ENCODE measurements at places on chromosomes 11 and 22.

DNA sequence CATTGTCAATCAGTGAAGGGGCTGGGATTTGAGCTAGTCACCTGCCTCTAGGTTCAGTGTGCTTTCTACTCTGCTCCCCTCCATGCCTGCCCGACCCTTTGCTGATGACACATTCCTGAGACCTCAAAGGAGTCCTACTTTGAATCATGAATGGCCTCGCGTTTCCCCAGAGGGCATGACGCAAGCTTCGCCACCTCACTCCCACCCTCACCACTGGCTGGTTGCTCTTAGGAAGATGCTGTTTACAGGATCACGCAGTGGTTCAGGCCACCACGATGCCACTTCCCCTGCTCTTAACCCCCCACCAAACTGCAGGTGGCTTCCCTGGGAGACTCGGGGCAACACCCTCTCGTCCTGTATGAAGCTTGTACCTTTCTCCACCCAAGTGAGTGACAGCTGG, 62.9 kb upstream of the B3GAT1 start:
- DNase-seq, result no peak

DNA sequence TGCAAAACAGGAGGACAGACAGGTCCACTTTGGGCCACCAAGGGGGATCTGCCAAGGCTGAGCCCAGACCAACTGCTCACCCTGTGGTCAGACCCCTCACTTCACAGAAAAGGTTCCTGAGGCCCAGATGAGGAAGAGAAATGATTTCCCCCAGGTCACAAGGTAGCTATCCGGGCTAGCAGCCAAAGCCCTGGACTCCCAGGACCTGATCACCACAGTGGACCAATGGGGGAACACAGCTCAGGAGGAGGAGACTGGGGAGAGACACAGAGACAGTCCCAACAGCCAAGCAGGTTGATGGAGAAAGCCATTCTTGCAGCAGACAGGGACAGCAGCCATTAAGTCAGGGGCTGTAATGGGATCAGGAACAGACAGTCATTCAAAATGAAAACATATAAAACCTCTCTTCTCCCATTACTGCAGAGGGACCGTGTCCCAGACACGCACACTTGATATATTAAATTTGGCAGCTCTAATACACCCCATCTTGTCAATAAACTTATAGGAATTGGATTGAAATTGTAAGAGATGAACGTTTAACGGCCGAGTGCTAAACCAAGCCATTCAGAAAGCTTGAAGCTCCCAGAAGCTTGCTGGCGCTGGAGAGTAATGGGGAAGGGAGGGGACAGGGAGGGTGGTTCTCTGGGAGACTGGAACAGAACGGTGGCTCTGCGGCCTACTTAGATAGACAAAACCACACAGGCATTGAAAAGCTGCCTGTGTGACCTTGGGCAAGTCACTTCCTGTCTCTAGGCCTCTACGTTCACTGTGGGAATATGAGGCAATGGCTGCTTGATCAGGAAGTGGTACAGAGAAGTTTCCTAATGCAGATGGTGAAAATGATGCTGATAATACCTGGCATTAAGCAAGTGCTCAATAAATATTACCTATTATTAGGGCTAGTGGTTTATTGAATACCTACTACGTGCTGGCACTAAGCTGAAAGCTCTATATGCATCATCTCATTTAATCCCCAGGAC, 16.0 kb downstream of the ZMAT5 start:
- DNase-seq, result no peak

GRCh38 chr11:120271672-120272071, 31.7 kb downstream of the POU2F3 start:
- DNase-seq, result no peak

- DNase-seq, result no peak
These were observed 6.6 kb downstream of the RNF121 start for GRCh38 chr11:71935338-71935925.

- no peak for DNase-seq
These were observed at the start of gene VSTM5 for GRCh38 chr11:93850594-93851018. Gene VSTM5 (minus strand): TSS chr11:93850618. CDS start chr11:93850502, 116 bp downstream.

DNA sequence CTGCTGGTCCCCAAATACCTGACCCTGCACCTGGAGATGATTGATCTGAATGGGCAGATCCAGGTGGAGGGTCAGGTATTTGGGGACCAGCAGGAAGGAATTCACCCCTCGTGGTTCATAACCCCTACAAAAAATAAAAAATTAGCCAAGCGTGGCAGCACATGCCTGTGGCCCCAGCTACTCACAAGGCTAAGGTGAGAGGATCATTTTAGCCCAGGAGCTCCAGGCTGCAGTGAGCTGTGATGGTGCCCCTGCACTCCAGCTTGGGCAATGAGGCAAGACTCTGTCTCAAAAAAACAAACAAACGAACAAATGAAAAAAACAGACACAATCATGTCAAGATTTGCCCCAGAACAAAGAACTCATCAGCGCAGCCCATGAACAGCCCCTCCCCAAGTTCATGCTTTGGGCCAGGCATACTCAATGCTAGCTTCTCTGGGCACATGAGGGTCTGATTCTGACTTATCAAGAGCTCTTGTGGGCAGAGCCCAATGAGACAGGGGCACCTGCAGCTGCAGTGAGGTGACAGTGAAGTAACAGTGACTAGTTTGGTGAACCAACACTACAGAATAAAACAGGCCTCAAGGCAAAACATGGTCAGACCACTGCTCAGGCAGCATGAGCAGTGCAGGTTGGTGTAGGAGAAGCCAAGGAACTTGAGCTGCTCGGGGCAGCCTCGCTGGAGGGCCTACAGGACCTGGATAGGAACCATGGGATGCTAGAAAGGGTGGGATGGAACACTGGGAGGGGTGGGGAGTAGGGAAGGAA, 10.2 kb upstream of the FCHSD2 start:
- DNase-seq, result no peak

GRCh38 chr11:108534274-108534882, 36.2 kb upstream of the POGLUT3 start:
- no peak for DNase-seq

GRCh38 chr22:19062943-19063308, 59.3 kb downstream of the DGCR2 start:
- DNase-seq, result no peak

Measured in putamen (tissue), 1 donor.